Keratinocyte (primary cell): ENCODE measurements at places on chromosomes 6 and 20. TPM values are rescaled to one million over a fixed set of nuclear protein-coding genes. Genes with fewer than 3 reads are reported as not detected.

FKBP1C gene
- polyA plus RNA-seq: 2.9 to 4.6 TPM (median 4.4 TPM) in 3 replicates

CCN6 gene
- 0.46 to 0.90 TPM (median 0.50 TPM) in 3 replicates for polyA plus RNA-seq

MATN4 gene
- polyA plus RNA-seq: 0.08 TPM in 1 of 3 replicates, not detected in the others

TGIF2 gene
- polyA plus RNA-seq: 5.4 to 11.1 TPM (median 6.7 TPM) in 3 replicates

VWA7 gene
- polyA plus RNA-seq: 0.32 to 0.47 TPM (median 0.33 TPM) in 3 replicates

COL11A2 gene
- 0.06 to 0.18 TPM (median 0.08 TPM) in 3 replicates for polyA plus RNA-seq

CST4 gene
- polyA plus RNA-seq: not detected in 3 replicates

GNRH2 gene
- 0.18 TPM in 1 of 3 replicates, not detected in the others for polyA plus RNA-seq

LY6G6D gene
- 0.22 to 0.33 TPM in 2 of 3 replicates, not detected in the other for polyA plus RNA-seq

- DNase-seq: peak; percentile 88
Measured at GRCh38 chr20:53926428-53927028, 143.9 kb downstream of the BCAS1 start.

- DNase-seq: no peak
Measured at GRCh38 chr6:164628302-164628931, 681.0 kb downstream of the C6orf118 start.

DNA sequence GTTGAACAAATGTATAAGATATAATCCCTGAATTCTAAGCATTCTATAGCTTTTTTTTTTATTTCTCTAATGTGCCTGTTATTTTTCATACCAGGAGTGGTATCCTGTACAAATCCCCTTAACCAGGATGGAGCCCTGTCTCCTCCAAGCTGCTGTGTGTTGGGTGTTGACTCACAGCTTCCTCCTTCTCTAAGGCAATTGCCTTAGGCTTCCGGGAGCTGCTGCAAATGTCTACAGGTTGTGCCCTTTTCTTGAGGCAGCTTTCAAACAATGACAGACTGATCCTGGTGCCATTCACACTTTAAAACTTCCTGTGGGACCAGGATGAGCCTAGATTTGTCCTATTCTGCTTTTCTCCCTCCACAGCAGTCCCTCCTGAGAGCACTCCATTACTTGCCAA, 173.2 kb downstream of the BTBD3 start:
- no peak for DNase-seq

- DNase-seq: no peak
Measured at GRCh38 chr20:9492067-9492466, 22.3 kb upstream of the LAMP5 start.

- no peak for DNase-seq
Measured at GRCh38 chr20:52830598-52830997, 141.6 kb upstream of the TSHZ2 start.

GRCh38 chr6:150919938-150920337, 54.4 kb downstream of the MTHFD1L start:
- no peak for DNase-seq

- no peak for DNase-seq
Measured at GRCh38 chr20:10902174-10902573, 228.4 kb upstream of the JAG1 start.

DNA sequence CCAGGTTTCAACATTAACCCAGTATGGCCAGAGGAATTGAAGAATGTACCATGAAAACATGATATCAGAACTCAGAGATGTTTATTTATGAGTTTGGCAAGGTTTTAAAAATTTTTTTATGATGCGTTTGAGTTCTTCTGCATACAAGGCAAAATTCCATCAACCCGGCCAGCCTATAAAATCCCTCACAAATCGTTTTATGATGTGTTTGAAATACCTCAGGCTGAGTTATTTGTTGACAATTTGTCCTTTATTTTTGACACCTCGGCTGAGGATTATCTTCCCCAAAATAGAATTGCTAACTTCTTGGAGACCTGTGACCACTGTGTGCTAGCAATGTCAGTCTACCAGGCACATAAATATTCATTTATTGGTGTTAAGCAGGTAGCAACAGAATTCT, 91.9 kb upstream of the SLC24A3 start:
- no peak for DNase-seq

GRCh38 chr20:46307139-46307998, 929 bp downstream of the CDH22 start:
- peak; percentile 11 for DNase-seq

DNA sequence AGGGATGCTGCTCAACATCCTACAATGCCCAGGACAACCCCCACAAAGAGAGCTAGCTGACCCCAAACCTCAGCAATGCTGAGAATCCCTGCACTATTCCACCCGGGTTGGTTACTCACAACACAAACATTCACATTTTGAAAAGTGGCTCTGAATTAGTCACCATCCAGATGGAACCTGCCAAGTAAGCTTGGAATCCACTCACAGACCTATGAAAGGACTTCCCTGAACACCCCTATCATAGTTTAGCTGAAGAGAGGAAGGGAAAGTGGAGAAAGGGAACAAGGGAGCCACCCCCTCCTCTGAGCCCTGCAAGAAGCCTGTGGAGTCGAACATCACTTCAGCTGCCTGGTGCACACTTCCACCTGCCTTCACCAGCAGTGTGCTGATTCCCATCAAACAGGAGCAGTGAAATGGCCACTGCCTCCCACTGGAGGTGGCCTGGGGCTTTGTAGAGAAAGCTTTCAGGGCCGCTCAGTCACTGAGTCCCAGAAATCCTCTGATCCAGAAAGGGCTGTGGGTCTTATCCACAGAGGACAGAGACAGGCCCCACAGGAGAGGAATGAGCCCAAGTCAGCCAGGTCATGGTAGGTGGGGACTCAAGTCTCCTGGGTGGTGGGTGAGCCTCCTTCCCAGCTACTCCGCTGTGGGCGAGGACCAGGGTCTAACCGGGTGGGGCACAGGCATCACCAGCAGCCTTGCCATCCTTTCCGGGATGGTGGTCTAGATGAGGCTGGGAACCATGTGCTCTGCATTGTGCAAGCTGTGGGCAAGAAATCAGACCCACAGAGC, 203.7 kb downstream of the SYNDIG1 start:
- DNase-seq: peak; percentile 58

GRCh38 chr6:119521251-119521650, 171.7 kb upstream of the MAN1A1 start:
- no peak for DNase-seq
